ENCODE measurements at places on chromosomes 7 and 10. TPM values are rescaled to one million over a fixed set of nuclear protein-coding genes. Genes with fewer than 3 reads are reported as not detected.

The CFAP70 gene
- 0.25 TPM for total RNA-seq

The TMEM26 gene
- not detected for total RNA-seq

The TDRD1 gene
- total RNA-seq: not detected

The TYW1B gene
- 0.97 TPM for total RNA-seq

The NPTX2 gene
- 0.69 TPM for total RNA-seq

The JCAD gene
- total RNA-seq: 124 TPM

The SNCG gene
- 131 TPM for total RNA-seq

The ZNF365 gene
- total RNA-seq: 0.25 TPM

The GRID2IP gene
- not detected for total RNA-seq

The SEPHS1 gene
- total RNA-seq: 26.7 TPM

The C10orf67 gene
- not detected for total RNA-seq

The MMD2 gene
- total RNA-seq: not detected

The ZNF804B gene
- total RNA-seq: not detected

The EEPD1 gene
- total RNA-seq: 0.76 TPM

The CYP2C19 gene
- total RNA-seq: not detected

The PAX4 gene
- not detected for total RNA-seq

All from bladder microvascular endothelial cell (primary cell).